Thyroid gland (tissue), 4 donors: ENCODE measurements at places on chromosomes 12 and 14. TPM values are rescaled to one million over a fixed set of nuclear protein-coding genes. Genes with fewer than 3 reads are reported as not detected.

DNA sequence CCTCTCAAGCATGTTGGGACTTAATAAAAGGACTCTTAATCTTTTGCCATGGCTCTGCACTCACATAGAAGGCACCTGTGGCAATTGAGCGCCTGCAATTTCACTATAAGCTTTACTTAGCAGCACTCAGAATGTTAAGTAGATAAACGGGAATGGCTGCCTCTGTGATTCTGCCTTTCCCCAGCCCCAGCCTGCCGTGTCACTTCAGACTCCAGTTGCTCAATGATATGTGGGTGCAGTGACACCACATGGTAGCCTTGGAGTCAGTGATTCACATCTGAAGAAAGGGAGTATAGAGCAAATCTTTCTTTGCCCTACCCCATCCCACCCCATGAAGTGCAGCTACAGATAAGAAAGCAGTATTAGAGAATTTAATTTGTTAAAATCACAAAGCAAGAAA is 96.1 kb downstream of the ZFC3H1 start:
- no peak overlapping the region for H3K27ac ChIP-seq
- no peaks in the 10 kb centered on the region for H3K27me3 ChIP-seq
- H3K4me1 ChIP-seq = no peaks in the 10 kb centered on the region
- no peak overlapping the region for H3K4me3 ChIP-seq

DNA sequence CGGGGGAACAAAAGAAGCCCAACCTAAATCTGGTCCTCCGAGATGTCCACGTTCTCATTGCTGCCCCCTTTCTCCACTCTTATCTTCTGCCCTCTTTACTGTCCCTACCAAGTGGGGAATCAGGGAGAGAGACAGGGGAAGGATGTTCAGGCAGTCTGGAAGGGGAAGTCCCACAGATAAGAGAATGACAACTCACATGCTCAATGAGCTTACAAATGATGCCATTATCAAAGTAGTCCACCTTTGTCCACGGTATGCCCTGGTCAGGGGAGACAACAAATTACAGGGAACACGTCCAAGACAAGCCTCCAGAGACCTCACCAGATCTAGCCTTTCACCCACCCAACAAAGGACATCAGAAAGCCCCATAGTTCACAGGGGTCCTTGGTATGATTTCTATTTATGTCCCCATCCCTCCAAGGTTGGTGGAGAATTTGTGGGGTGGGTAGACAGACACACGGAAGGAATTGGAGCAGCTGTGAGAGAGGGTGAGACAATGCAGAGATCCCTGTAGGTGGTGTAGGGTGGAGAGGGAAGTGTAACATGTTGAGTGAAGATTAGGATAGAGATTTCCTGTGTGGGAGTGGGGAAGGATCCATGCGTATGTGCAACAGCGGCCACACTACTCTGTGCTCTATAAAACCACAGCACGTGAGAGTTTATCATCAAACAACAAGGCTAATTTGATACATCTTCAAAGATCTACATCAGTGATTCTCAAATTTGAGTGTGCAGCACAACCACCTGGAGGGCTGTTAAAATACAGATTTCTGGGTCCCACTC is 10.7 kb downstream of the MYO1A start:
- no peaks in the 10 kb centered on the region for H3K4me1 ChIP-seq
- DNase-seq = no peak
- H3K27me3 ChIP-seq = no peaks in the 10 kb centered on the region
- no peaks in the 10 kb centered on the region for H3K36me3 ChIP-seq
- H3K4me3 ChIP-seq = no peak overlapping the region
- H3K27ac ChIP-seq = no peak overlapping the region

GRCh38 chr12:26135010-26135420 is 10.2 kb upstream of the BHLHE41 start:
- H3K27me3 ChIP-seq = no peaks in the 10 kb centered on the region
- H3K27ac ChIP-seq = peak overlapping the region; percentile 81
- H3K4me3 ChIP-seq = no peak overlapping the region
- H3K36me3 ChIP-seq = no peaks in the 10 kb centered on the region
- peaks cover 18% of the 10 kb centered on the region for H3K4me1 ChIP-seq

DNA sequence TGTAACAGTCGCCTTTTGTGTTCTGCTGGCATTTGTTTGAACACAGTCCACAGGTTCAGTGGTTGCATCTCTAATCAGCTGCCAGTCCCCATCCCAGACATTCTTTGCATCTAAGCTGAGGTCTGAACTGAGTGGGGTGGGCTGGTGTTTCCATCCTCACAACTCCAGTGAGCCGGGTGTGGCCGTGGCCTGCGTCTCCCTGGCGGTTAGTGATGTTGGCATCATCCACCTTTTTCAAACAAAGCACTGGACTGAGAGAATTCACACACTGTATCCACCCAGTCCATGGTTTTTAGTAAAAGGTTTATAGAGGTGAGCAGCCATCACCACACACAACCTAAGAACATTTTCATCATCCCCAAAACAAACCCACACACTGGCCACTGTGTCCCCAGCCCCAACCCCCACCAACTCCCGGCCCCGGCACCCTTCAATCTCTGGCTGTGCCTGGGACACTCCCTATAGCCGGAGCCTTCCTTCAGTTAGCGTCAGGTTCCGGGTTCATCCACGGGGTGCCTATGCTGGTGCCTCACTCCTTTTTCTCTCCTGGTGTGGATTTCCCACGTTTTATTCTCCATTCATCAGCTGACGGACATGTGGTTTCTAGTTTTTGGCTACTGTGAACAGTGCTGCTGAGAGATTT is 6.5 kb downstream of the DDX51 start:
- H3K27ac ChIP-seq = no peak overlapping the region
- no peak for DNase-seq
- peaks cover 37% of the 10 kb centered on the region for H3K36me3 ChIP-seq
- no peak overlapping the region for H3K4me3 ChIP-seq
- H3K27me3 ChIP-seq = no peaks in the 10 kb centered on the region

The WIF1 gene
- not detected for total RNA-seq

GRCh38 chr12:83665634-83666218 is 979.0 kb downstream of the TMTC2 start:
- no peak for DNase-seq
- no peaks in the 10 kb centered on the region for H3K4me1 ChIP-seq
- no peaks in the 10 kb centered on the region for H3K27me3 ChIP-seq
- H3K4me3 ChIP-seq = no peak overlapping the region
- no peak overlapping the region for H3K27ac ChIP-seq

DNA sequence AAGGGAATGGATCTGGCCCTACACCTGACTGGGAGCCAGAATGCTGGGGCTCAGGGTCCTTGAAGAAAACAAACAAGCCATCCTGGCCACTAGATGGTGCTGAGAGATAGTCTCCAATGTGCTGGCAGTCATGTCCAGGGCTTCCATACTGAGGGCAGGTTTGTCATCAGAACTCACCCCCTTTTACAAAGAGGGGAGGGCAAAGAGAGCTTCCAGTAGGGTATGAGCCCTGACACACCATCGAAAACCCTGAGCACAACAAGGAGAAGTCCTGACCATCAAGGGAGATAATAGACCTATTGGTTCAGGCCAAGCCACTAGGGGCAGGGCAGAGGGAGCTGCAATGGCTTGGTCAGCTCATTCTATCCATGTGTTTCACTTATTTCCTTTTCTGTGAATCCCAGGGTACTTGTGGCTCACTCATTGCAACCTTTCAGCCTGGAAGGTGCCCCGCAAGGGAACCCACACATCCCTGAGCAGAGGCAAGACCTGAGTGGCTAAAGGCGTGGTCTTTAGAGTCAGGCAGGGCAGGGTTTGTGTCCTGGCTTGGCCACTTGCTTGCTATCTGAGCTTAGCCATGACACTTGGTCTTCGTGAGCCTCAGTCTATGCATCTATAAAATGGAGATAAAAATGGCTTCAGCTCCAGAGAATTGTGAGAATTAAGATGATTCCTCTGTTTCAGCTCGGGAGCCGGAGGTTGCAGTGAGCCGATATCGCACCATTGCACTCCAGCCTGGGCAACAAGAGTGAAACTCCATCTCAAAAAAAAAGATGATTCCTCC is 6.2 kb upstream of the PLEKHH1 start:
- peak overlapping the region; percentile 1 for H3K27ac ChIP-seq
- no peak overlapping the region for H3K4me3 ChIP-seq
- H3K4me1 ChIP-seq = peaks cover 41% of the 10 kb centered on the region
- H3K27me3 ChIP-seq = no peaks in the 10 kb centered on the region

GRCh38 chr12:123512838-123513665 is 20.5 kb downstream of the RILPL1 start:
- DNase-seq = peak; percentile 98
- peak overlapping the region; percentile 89 for H3K27ac ChIP-seq
- no peaks in the 10 kb centered on the region for H3K27me3 ChIP-seq
- peaks cover 31% of the 10 kb centered on the region for H3K4me1 ChIP-seq
